ENCODE measurements at places on chromosomes 5 and 9.

- peaks cover 8% of the 10 kb centered on the region for H3K4me1 ChIP-seq
- H3K4me3 ChIP-seq, result no peak overlapping the region
- DNase-seq, result no peak
- no peak overlapping the region for H3K27ac ChIP-seq
Measured at GRCh38 chr5:149645236-149645635, 63.9 kb downstream of the ARHGEF37 start.

- H3K36me3 ChIP-seq, result no peaks in the 10 kb centered on the region
- H3K27ac ChIP-seq, result no peak overlapping the region
- no peaks in the 10 kb centered on the region for H3K27me3 ChIP-seq
- DNase-seq, result no peak
- H3K4me3 ChIP-seq, result no peak overlapping the region
- no peaks in the 10 kb centered on the region for H3K4me1 ChIP-seq
Measured at GRCh38 chr5:18023275-18023674, 389.0 kb downstream of the TAF11L14 start.

DNA sequence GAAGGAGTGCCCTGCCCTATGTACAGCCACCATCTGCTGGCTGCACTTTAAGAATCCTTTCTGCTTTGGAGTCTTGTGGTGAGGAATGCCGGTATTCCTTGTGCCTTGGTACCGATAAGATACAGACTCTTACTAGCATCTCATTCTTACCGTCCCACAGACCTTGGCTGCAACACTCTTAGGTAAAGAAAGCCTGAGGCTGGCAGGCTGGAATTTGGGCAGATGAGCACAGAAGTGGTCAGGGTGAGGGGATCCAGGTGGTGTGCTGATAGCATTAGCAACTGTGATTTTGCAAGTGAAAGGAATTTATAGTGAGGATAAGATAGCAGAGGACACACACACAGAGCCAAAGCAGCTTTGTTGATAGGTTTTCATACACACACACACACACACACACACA, 198.1 kb downstream of the ENC1 start:
- H3K27me3 ChIP-seq, result no peaks in the 10 kb centered on the region
- no peak for DNase-seq
- no peak overlapping the region for H3K4me3 ChIP-seq
- no peak overlapping the region for H3K27ac ChIP-seq

DNA sequence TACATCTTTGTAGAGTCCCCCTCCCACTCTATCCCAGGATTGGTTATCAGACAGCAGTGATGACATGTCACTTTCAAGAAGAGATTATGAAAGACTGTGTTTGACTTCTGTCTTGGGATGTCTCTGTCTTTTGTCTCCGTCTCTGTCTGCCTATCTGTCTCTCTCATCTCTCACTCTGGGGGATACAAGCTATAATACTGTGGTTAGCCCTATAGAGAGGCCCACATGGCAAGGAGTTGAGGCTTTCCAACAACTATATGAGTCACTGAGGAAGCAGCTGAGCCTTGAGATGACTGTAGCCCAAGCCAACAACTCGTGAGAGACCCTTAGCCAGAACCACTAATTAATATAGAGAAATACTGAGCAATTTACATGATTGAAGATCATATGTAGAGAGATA, 284.8 kb downstream of the PDE4D start:
- H3K36me3 ChIP-seq, result no peaks in the 10 kb centered on the region
- no peak overlapping the region for H3K27ac ChIP-seq
- no peaks in the 10 kb centered on the region for H3K4me1 ChIP-seq

GRCh38 chr5:132055808-132056609, 4.4 kb upstream of the IL3 start:
- no peak overlapping the region for H3K4me3 ChIP-seq
- H3K36me3 ChIP-seq, result no peaks in the 10 kb centered on the region
- H3K4me1 ChIP-seq, result no peaks in the 10 kb centered on the region
- no peaks in the 10 kb centered on the region for H3K27me3 ChIP-seq

Measured in heart right ventricle (tissue), 16 donors.